ENCODE measurements at places on chromosomes 13 and 19.

DNA sequence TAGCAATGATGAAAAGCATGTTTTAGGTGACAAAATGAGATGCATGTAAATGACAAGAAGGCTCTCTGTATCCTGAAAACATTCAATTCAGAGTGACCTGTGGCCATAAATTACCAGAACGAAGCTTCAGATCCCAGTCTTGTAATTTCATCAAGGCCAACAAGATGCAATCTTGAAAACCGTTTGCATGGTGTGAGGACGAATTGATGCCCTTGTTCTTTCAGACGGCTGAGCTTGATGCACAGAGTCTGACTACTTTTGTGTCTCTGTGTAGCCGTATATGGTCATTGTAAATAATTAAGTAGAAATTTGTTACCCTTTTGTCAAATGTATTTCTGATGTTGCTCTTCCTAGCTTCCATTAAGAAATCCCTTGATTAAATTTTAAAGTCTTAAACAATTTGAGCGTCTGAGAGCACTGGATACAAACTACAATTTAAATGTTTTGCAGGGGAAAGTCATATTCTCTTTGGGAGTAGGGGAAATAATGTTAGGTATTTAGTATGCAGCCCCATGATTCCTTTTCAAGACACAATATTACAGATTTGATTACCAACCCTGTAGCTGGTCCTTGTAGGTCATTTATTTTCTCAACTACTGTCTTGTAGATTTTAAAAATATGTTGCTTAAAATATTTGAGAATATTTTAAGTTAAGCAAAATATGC, 125.8 kb upstream of the PCDH9 start:
- DNase-seq = no peak

GRCh38 chr13:95833126-95833525, 156.2 kb downstream of the DNAJC3 start:
- no peak for DNase-seq

DNA sequence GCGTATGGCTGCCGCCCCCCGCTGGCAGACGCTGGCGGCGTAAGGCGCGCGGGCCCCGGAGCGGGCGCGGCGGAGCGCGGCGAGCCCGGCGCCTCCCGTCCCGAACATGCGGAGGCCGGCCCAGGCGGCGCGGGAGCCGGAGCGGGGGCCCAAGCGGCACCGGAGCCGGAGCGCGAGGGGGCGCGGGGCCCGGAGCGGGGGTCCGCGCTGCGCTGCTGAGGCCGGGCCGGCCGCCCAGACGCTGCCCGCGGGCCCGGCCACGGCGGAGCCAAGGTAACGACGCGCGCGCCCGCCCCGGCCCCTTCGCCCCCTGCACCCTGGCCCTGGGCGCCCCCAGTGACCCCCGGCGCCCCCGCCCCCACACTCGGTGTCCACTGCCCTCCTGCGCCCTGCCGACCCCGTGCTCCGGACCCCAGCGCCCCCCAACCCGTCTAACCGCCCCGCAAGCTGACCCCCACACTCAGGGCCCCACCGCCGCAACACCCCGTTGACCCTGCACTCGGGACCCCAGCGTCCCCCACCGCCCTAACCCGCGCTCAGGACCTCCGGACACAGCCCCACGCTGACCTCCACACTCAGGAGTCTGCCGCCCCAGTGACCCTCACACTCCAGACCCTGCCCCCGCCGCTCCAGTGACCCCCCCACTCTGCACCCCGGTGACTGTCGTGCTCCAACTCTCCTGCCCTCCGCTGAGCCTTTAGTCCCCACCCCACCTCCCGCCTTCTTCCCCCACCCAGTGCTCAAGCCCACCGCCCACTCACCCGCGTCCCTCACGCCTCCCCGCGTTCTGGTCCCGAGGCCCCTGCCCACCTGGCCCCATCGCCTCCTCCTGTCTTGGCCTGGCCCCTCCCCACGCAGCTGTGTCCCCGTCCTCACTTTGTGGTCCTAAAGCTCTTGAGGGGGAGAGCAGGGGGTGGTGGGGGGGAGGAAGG, at the start of gene CSNK1G2:
Gene CSNK1G2 (plus strand): TSS at position 27 of the 932 bp plus-strand sequence. CDS start 28,601 bp downstream, outside the sequence.
- no peak for DNase-seq

GRCh38 chr13:67223742-67224141, 6.4 kb downstream of the PCDH9 start:
- DNase-seq = no peak

GRCh38 chr19:45439569-45440258, 16.0 kb upstream of the ERCC1 start:
- no peak for DNase-seq

DNA sequence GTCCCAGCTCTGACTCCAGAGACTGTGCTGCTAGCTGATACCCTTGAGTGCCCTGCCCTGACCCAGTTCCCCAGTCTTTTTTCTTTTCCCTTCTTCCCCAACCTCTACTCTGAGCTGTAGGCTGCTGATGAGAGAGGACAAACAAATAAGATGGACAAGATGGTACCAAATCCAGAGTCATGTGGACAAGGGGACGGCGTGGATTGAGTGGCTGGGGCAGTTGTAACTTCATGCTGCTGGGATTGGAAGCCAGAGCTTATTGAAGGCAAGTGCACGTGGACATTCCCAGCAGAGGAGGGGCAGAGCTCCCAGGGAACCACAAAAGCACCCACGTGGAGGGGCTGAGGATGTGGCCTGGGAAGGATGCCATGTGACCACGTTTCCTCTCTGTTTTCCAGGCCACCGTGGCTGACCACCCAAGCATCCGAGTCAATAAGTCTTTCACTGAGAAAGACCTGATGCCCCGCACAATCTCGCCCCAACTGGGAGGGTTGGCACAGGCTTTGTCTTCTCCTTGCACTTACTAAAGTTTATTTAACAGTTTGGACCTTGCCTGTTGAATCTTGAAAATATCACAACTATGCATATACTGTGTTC, 323.3 kb upstream of the ZNF507 start:
- no peak for DNase-seq

- DNase-seq = no peak
Observed at GRCh38 chr13:38697197-38697596, 10.3 kb downstream of the FREM2 start.

GRCh38 chr19:34104096-34104495, 68.2 kb upstream of the LSM14A start:
- DNase-seq = no peak

- no peak for DNase-seq
Observed at GRCh38 chr19:8416796-8417195, 3.7 kb downstream of the MARCHF2 start.

DNA sequence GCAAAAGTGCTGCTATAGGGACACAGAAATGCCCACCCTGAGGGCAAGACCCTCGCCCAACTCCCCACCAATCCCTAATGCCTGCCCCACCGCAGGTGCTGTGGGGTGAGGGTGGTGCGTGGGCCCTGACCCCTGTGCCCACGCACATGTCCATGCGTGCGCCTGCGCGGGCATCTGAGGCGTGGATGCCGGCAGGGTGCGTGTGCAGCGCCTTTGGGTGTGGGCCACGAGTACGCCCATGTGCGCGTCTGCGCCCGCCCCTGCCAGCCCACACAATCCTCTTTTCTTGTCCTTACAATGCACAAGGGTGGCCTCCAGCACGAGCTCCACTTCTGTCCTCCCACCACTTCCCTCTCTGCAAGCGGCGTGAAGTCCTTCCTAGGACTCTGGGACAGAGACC, 14.3 kb downstream of the FUT6 start:
- DNase-seq = no peak

DNA sequence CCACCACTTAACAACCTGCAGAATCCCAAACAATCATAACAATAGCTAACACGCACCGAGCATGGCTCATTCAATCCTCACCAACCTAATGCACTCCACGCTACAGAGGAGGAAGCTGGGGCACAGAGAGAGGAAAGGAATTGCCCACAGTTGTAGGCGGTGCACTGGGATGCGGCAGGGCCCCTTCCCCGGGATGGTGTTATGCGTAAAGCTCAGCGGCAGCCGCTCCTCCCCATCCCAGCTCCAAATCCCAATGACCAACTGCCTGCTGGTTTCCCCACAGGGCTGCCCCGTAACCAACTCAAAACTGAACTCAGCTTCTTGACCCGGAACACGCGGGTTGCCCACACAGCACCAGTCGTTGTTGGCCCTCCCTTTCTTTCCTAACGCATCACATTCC, 42.2 kb downstream of the SERP2 start:
- no peak for DNase-seq

- DNase-seq = no peak
Observed at GRCh38 chr13:86601351-86601750, 802.1 kb upstream of the SLITRK6 start.

- DNase-seq = no peak
Observed at GRCh38 chr13:50404769-50405168, 389.5 kb downstream of the KCNRG start.

- DNase-seq = no peak
Observed at GRCh38 chr19:49888510-49888824, 8.2 kb downstream of the IL4I1 start.

DNA sequence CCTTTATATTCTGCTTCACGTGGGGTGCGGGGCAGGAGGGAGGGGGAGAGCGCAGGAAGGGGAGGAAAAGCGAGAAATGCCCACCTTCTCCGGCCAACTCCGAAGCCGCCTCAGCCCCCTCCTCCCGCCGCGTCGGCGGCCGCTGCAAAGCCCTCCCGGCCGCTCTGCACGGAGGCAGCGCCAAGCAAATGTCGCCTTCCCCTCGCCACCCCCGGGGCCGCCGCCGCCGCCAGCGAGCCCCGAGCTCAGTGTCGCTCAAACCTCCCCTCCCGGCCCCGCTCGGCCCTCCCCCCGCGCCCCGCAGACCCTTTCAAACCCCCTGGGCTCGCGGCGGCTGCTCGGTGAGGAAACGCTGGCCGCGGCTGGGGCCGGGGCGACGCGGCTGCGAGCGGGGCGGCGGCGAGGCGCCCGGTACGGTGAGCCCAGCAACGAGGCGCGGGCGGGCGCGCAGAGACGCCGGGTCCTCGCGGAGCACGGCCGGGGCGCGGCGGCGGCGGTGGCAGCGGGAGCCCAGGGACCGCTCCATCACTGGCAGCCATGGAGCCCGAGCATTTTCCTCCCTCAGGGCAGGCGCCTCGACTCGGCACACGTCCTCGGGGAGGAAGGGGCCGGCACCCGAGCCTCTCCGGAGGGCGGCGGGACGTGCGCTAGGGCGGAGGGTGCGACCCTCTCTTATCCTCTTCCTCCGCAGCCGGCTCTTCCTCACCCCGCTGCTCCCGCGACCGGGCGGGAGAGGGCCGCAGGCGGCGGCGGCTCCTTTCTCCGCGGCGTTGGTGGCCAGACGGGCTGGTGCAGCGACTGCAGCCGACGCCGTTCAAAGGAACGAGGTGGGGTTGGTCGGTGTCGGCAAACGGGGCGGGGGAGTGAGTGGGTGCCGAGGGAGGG, 463 bp upstream of the TSC22D1 start:
- DNase-seq = no peak

- DNase-seq = no peak
Observed at GRCh38 chr19:4764393-4764660, 27.2 kb upstream of the FEM1A start.

GRCh38 chr13:50467156-50468110, 376.1 kb downstream of the DLEU7 start:
- no peak for DNase-seq
